Trophoblast cell (in vitro differentiated cells and primary cell): ENCODE measurements at places on chromosomes 5 and 9.

- no peaks in the 10 kb centered on the region for H3K27me3 ChIP-seq
- H3K27ac ChIP-seq = no peak overlapping the region
- H3K4me1 ChIP-seq = peaks cover 24% of the 10 kb centered on the region
These were observed 8.2 kb downstream of the COL27A1 start for GRCh38 chr9:114163517-114163951.

DNA sequence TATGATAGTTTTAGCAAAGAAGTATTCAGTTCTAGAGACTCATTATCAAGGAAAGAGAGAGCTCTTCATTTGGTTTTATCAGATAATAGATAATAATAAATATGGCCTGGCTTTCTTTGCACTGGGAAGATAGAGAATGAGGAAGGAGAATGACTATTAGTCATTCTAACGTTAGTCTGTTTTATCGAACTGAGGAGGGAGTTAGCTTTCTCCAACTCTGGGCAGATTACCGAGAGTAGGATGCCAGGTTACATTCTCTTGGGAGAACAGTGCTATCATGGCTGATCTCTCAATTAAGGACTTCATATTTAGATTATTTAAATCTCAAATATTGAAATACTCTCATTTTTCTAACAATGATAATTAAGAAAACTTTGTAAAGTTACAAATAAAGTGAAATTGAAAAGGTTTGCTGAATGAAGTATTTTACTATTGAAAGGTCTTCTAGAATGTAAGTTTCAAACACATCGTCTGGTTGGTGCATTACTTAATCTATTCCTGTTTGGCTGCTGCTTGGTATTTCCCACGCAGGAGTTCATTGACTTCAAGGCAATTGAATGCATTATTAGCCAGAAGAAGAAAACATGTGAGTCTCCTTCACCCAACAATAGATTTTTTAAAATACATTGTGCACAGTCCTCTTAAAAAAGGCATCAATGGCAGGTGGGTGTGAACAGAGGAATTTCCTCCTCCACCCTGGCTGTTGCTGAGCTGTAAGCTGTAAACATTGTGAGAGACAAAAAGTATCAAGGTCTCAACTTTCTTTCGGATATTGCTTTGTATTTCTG is 140.8 kb downstream of the C9orf152 start:
- no peaks in the 10 kb centered on the region for H3K27me3 ChIP-seq
- no peak for DNase-seq
- no peak overlapping the region for H3K4me3 ChIP-seq
- H3K27ac ChIP-seq = no peak overlapping the region
- peaks cover 3% of the 10 kb centered on the region for H3K4me1 ChIP-seq

DNA sequence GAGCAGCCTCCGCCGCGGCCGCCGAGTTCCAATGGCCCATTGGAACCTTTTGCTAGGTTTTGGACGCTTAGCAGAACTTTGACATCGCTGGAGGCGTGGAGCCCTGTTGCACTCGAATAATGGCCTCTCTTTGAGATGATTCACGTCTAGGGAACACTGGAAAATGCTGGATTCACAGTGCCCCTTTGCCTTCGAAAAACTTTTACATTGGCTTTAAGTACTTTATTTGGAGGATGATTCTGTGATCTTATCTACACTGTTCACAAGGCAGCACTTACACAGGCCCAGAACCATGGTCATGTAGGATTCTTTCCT is 536 bp upstream of the PPIC start:
- peak overlapping the region; percentile 92 for H3K4me3 ChIP-seq
- no peaks in the 10 kb centered on the region for H3K27me3 ChIP-seq
- peaks cover 4% of the 10 kb centered on the region for H3K4me1 ChIP-seq
- DNase-seq = no peak
- H3K27ac ChIP-seq = peak overlapping the region; percentile 60

DNA sequence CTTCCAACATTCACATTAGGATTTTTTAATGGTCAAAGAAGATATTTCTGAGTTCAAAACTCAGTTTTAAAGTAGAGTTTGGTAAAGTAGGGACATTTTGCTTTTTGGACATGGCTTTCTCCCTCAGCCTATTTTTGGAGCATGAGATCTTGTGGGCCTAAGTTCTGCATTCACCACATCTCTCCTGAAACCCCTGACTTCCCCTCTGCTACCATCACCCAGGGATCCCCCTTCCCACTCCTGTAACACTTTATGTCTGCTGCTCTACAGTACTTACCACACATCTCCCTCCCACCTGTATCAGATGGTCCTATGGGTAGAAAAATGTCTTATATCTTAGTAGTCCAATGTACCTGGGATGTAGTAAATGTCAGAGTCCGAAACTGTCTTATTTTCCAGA is 48.2 kb upstream of the JAK2 start:
- H3K36me3 ChIP-seq = no peaks in the 10 kb centered on the region
- H3K4me3 ChIP-seq = no peak overlapping the region
- no peak overlapping the region for H3K27ac ChIP-seq
- H3K27me3 ChIP-seq = no peaks in the 10 kb centered on the region
- no peak for DNase-seq
- H3K4me1 ChIP-seq = peaks cover 4% of the 10 kb centered on the region

DNA sequence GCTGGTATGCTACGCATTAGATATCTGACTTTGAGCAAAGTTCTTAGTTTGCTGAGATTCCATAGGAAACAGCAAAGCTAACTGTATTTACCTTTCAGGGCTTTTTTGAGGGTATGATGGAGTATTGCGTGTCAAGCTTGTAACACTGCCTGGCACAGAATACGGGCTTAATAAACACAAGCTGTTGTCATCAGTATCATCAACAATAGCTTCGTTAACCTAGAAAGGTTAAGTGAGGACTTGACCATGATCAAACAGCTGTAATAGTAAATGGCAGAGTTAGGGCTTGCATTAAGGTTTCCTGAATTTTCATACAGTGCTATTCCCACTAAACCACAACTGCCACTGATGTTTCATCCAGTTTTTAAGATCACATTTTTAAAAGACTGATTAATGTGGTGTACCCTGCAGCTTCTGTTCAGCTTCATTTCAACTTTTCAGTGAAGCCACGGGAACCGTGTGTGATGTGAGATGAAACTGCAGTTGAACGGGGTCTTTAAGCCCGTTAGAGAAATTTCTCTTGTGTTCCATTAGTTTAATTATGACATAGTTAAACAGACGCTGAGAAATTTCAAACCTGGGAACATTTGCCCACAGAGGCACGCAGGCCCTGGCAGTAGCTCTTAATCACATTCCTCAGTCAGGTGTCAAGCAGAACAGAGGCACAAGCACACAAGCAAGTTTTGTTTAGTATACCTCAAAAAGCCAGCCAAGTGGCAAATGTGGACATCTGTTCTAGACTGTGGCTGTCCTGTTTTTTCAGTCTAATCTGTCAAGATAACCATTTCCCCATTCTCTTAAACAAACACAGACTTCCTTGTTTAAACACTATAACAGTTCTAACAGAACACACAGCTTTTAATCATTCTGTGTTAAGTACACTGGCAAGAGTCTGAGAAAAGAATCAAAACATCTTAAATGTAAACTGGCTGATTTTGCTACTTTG is 147.1 kb downstream of the ZNF608 start:
- H3K36me3 ChIP-seq = no peaks in the 10 kb centered on the region
- no peak overlapping the region for H3K4me3 ChIP-seq
- DNase-seq = no peak
- H3K27ac ChIP-seq = peak overlapping the region; percentile 88
- peaks cover 14% of the 10 kb centered on the region for H3K4me1 ChIP-seq
- H3K27me3 ChIP-seq = no peaks in the 10 kb centered on the region

DNA sequence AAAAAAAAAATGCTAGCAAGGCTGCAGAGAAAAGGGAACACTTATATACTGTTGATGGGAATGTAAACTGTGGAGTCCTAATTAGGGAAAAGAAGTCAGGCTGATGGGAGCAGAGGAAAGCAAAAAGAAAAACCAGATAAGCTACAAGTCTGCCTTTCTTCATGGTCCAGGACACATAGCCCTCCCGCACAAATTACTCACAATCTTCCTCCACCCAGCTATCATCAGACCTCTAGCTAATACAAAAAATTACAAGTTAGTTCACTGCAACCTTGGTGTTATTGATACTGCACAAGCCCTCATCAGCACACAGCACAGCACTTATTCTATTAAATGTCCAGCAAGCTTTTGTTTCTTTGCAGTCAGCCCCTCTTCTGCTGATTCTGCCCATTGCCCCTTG is 186.0 kb upstream of the ADRA1B start:
- no peaks in the 10 kb centered on the region for H3K36me3 ChIP-seq
- H3K4me1 ChIP-seq = no peaks in the 10 kb centered on the region
- no peaks in the 10 kb centered on the region for H3K27me3 ChIP-seq
- no peak for DNase-seq
- H3K27ac ChIP-seq = no peak overlapping the region

DNA sequence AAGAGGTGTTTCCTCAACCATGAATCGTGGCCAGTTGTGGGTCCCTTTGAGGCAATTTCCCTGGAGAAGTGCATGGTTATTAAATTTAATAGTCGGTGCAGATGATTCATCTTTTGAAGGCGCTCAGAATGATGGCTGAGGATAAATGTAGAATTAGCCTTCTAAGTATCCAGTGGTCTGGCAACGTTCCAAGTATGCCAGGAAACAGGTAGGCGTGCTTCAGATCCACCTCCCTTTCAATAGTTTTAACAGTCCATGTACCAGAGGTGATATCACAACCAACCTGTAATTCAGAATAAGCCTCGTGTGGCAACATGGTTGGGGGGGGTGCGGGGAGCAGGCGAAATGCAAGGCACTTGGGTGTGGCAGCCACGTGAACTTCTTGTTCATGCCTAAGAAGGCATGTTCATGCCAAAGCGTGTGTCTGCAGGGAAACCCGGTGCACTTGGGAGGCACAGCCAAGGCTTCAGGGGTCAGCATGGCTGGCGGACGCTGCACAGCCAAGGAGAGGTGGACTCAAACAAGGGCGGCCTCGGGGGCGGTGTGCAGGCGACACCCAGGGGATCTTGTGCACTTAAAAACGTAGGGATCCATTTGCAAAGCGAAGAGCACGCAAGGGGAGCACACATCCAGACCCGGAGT is 5.2 kb upstream of the NKD2 start:
- H3K36me3 ChIP-seq = no peaks in the 10 kb centered on the region
- H3K4me3 ChIP-seq = no peak overlapping the region
- no peak overlapping the region for H3K27ac ChIP-seq
- peaks cover 18% of the 10 kb centered on the region for H3K27me3 ChIP-seq
- DNase-seq = no peak

- peaks cover 3% of the 10 kb centered on the region for H3K4me1 ChIP-seq
- H3K4me3 ChIP-seq = no peak overlapping the region
- no peak for DNase-seq
These were observed 143.0 kb upstream of the SHB start for GRCh38 chr9:38212016-38212415.

GRCh38 chr9:98254228-98255060 is 1.0 kb downstream of the TBC1D2 start:
- H3K27me3 ChIP-seq = no peaks in the 10 kb centered on the region
- DNase-seq = no peak
- H3K4me1 ChIP-seq = peaks cover 18% of the 10 kb centered on the region

DNA sequence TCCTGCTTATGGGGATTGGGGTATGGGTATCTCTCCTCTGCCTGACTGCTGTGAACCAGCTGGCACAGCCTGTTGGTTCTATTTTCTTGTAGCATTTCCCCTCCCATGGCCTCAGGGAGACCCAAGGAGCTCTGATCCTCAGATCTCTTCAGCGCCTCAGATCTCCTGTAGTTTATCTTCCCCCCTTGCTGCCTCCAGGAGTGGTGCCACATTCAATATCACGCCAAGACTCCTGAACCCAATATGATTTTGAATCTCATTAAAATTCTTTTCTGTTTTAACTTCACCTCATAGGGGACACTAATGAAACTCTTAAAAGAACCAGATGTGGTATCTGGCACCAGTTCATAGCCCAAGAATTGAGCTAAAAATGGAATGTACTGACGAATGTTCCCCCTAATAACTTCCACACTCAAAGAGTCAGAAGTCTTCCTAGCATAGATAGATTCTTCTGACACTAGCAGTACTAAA is 59.6 kb upstream of the LIFR start:
- H3K36me3 ChIP-seq = no peaks in the 10 kb centered on the region
- DNase-seq = no peak
- H3K27me3 ChIP-seq = no peaks in the 10 kb centered on the region

DNA sequence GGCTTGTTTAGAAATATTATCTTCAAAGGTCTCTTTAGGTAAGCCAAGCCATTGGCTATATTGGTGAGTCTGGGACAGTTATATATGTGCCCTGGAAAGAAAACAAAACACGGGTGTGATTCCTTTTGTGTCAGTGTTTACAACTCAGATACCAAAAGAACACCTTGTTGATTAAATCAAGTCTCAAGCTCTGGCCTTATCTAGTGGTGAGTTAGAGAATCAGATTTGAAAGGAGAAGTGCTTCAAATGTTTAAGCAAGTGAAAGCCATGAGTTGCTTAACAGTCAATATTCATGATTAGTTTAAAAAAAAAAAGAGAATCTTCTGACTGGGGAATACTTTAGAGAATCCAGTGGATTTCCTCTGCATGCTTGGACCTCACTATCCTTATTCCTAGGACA is 68.3 kb downstream of the IQGAP2 start:
- H3K27me3 ChIP-seq = no peaks in the 10 kb centered on the region
- peaks cover 15% of the 10 kb centered on the region for H3K4me1 ChIP-seq
- no peak overlapping the region for H3K27ac ChIP-seq

DNA sequence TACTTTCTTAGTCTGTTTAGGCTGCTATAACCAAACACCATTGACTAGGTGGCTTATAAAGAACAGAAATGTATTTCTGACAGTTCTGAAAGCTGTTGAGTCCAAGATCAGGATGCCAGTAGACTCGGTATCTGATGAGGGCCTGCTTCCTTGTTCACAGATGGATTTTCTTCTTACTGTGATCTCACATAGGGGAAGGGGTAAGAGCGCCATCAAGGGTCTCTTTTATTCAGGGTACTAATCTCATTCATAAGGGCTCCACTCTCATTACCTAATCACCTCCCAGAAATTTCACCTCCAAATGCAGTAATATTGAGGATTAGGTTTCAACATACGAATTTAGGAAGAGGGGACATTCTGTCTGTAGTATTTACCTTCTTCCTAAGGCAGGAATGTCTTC is 384.0 kb upstream of the DMAC1 start:
- H3K4me3 ChIP-seq = no peak overlapping the region
- H3K4me1 ChIP-seq = no peaks in the 10 kb centered on the region
- no peak for DNase-seq
- no peaks in the 10 kb centered on the region for H3K27me3 ChIP-seq
- no peaks in the 10 kb centered on the region for H3K36me3 ChIP-seq
- H3K27ac ChIP-seq = no peak overlapping the region

DNA sequence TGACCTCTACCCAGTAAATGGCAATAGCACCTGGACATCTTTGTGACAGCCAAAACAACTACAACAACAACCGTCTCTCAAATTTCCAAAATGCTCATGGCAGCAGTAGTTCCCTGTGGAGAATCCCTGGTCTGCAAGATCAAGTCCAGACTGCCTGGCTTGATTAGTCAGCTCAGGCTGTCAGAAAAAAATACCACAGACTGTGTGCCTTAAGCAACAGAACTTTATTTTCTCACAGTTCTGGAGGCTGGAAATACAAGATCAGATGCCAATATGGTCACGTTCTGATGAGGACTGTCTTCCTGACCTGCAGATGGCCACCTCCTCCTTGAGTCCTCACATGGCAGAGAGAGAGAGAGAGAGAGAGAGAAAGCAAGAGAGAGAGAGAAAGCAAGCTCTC is 52.3 kb upstream of the MOCS2 start:
- H3K4me1 ChIP-seq = no peaks in the 10 kb centered on the region
- no peaks in the 10 kb centered on the region for H3K27me3 ChIP-seq
- no peaks in the 10 kb centered on the region for H3K36me3 ChIP-seq
- no peak overlapping the region for H3K4me3 ChIP-seq
- DNase-seq = no peak
- H3K27ac ChIP-seq = no peak overlapping the region
